Stimulated activated CD4-positive, alpha-beta T cell treated with anti-CD3 and anti-CD28 coated beads, Interleukin-15, amount 100 ng/mL, for 48 hours (primary cell): ENCODE measurements at places on chromosomes 6 and 20.

DNA sequence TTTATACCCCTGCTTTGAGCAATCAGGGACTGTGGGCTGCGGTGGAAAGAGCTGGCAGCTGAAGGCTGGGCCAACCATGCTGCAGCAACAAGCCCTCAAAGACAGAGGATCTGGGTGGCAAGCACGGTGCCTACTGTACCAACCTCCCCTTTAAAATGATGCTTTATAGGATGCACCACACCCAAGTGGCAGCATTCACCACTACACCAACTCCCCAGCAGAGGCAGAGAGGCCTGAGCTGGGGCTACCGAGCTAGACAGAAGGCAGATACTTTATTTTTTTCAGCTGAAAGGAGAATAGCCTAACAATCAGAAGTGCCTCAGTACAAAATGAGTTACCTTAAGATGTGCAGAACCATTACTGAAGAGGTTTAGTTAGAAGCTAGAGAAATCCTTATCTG lies 31.4 kb downstream of the KIF16B start:
- DNase-seq: no peak

DNA sequence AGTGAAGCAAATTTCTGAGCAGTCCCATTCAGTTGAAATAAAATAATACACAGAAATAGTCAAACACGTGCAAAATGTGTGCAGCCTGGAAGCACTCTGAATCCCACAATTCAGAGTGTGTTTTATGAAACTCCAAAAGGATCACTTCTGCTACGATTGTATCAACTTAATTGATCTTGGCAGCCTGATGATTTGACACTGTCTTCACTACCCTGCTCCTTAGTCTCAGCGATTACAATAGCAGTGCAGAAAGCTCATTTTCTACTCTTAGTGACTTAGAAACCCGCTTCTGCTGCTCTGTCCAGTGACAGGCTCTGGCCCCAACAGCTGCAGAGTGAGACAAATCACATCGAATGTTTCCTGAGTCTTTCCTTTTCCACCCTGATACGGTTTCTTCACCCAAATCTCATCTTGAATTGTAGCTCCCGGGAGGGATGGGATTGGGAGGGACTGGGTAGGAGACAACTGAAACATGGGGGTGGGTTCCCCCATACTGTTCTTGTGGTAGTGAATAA lies 16.2 kb upstream of the EMILIN3 start:
- no peak for DNase-seq

GRCh38 chr20:10447028-10447427 lies 11.9 kb downstream of the SLX4IP start:
- no peak for DNase-seq

DNA sequence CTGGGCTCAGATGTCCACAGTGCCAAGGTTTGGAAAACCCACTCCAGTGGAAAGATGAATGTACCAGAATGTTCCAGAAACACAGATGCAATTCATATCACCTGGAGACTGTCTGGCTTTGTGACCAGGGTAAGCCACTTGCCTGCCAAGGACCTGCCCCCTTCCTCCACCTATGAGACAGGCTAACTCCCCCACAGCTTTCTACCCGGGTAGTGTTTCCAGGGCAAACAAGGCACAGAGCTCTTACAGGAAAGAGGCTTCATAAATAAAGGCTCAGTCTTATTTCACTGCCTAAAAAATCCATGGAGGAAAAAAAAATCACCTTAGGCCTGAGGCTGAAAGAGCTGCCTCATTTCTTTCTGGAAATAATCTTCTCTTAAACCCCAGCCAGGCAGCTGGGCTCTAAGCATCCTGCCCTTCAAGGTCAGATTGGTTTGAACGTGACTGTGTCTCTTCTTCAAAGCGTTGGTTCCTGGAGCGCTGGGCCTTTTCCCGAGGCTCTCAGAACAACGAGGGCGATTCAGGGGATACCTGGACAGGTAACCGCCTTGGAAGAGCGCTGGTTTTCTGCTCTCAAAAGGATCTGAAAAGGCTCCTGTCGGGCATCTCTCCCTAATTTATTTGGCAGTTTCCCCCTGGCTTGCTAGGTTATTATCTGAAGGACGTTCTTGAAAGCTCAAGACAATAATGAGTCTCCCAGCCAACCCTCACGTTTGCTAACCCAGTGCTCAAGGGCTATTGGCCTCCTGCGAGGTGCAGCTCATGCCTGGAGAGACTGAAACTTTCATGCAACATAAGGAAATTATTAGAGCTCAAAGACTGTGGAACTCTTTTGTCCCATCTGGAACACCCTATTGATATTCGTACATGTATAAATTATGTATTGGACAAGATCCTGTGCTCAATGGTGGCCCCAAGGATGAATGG lies 199.2 kb upstream of the PMEPA1 start:
- DNase-seq: no peak

DNA sequence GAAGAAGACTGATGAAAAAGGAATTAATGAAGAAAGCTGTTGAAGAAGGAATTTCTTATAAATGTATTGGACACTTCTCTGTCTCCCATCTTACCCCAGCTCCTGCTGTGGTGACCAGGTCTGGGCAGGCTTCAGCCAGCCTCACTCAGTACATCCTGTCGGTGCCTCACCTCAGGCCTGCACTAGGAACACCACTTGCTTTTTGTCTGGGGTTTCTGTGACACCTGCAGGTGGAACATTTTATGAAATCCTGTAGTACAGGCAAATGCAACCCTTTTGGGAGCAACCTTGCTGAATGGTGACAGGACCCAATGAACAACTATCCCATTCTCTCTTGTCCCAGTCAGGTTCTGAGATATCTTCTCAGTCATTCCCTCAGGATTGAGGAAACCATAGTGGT lies 129.7 kb downstream of the PRDM13 start:
- DNase-seq: no peak

GRCh38 chr6:47534063-47534462 lies 56.5 kb downstream of the CD2AP start:
- no peak for DNase-seq

DNA sequence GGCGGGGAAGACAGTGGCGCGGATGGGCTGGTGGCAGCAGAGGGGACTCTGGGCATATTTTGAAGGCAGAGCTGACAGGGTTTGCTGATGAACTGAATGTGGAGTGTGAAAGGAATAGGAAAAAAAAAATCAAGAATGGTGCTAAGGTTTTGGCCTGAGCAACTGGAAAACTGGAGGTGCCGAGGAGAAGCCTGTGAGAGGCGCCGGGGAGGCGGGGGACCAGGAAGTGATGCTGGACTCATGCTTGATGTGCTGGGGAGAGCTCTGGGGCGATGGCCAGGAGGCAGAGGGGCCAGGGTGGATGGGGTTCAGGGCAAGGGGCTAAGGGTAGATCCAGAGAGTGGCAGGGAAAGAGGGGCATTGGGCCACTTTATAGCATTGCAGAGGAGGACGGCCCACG lies 55.8 kb downstream of the SULF2 start:
- no peak for DNase-seq

DNA sequence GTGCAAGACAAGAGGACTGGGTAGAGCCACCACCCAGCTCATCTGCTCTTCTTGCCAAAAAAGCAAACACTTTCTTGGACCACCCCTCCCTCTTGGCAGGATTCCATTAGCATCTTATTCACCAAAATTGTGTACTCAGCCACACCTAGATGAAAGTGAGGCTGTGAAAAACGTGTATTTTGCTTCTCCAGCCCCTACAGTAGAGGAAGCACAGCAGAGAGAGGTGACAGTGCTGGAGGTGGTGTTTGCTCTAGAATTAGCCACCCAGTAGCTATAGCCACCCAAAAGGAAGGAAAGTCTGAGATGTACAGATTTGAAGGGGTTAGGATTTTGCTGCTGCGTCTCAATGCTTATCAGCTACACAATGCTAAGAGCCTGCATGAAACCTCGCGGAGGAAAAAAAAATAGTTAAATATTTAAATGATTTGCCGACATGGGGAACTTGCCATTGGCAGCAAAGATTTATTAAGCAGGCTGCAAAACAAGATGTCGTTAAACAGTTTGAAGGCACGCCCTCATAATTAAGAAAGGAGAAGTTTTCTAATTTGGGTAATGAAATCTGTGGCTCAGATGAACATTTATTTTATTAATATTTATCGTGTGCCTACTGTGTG lies 287.3 kb downstream of the ZNF217 start:
- DNase-seq: no peak

DNA sequence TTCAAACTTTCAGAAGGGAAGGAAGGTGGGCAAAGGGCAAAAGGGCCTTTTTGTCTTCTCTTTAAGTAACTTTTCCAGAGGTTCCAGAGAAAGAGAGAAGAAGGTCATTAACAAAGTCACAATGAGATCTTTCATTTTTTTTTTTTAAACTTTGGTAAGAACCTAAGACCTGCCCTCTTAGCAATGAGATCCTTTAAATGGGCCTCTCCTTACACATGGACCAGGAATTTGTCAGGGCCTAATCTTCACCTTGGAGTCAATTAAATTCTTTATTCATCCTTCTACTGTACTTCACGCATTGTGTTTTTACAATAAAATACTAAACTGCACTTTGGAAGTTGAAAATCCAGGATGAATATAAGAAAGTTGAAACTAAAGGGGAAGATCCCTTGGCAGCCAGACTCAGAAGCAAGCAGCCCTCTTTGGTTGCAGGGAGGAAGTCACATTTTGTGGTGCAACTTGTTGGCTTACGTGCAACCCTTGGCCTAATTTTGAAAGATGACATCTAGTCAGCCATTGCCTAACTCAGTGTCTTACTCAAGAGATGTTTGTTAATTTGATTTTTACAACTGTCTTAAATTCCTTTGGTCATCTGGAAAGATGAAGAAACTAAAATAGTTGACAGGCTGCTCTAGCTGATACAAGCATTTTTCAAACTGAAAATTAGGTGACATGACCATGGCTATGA lies 11.9 kb upstream of the TMEM170B start:
- no peak for DNase-seq

GRCh38 chr6:2784061-2784460 lies 18.9 kb downstream of the WRNIP1 start:
- no peak for DNase-seq

GRCh38 chr6:145071836-145072235 lies 663.5 kb downstream of the EPM2A start:
- DNase-seq: no peak

- no peak for DNase-seq
Measured at GRCh38 chr6:3412779-3413500, 43.9 kb downstream of the SLC22A23 start.

DNA sequence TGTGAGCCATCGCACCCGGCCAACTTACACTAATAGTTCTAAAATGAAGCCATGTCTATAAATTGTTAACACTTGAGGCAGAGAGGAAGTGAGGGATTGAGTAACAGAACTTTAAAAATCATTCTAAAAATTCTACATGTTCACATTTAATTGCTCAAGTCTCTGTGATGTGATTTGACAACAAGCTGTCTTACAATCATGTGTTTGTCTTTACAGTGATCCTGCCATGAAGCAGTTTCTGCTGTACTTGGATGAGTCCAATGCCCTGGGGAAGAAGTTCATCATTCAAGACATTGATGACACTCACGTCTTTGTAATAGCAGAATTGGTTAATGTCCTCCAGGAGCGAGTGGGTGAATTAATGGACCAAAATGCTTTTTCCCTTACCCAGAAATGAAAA lies 23.6 kb downstream of the GTF2H5 start:
- no peak for DNase-seq

- no peak for DNase-seq
Measured at GRCh38 chr6:7129784-7130569, 22.2 kb downstream of the RREB1 start.

GRCh38 chr6:43012364-43012763 lies 1.4 kb downstream of the MEA1 start:
- DNase-seq: no peak

GRCh38 chr20:50062006-50062838 lies 50.7 kb downstream of the UBE2V1 start:
- no peak for DNase-seq

GRCh38 chr6:47308552-47309290 lies 984 bp downstream of the TNFRSF21 start:
- DNase-seq: no peak

- no peak for DNase-seq
Measured at GRCh38 chr20:43559147-43559987, 540 bp downstream of the SGK2 start.
